ENCODE measurements at places on chromosomes 4 and X.

DNA sequence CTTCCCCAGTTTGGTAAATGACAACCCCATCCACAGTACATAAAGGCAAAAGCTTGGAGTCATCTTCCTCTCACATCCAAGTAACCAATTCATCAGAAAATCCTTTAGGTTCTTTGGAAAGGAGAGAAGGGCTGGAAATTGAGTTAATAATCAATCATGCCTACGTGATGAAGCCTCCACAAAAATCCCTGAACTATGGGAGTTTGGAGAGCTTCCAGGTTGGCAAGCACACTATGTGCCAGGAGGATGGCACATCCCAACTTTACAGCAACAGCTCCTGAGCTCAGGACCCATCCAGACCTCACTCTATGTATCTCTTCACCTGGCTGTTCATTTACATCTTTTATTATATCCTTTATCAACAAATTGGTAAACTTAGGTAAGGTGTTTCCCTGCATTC, 98.9 kb downstream of the IQCM start:
- no peak for DNase-seq

DNA sequence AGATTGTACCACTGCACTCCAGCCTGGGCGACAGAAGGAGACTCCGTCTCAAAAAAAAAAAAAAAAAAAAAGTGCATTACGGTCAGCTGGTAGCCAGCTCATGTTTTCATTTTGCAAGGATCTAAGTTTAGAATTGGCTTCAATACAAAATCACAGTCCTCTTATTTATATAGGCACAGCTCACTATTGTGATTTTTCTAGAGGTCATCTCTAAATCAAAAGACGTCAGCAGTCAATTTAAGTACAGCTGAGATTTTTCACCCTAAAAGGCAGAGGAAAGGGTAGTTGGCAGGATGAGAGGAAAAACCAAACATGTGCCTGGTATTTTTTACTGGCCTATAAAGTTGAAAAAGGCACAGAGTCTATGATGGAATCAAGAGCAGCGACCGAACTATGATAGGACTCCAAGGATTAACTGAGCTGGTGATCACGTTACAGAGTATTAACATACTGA, 30.8 kb downstream of the ASB5 start:
- no peak for DNase-seq

DNA sequence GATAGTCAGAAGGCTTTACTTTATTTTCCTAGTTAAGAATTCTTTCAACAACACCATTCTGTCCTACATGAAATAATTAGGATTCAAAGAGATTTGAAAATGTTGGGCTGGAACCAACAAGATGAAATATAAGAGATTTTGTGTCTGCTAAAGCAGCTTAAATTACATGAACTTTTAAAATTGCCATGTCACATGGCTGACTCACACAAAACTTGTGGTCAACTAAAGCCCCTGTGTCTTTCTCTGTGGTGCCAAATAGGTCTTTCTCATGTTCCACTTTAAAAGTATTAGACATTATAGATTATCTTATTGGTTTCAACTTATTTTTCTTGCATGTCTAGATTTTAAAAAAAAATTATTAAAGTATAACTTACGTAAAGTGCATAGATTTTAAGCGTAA, 60.8 kb upstream of the FHL1 start:
- no peak for DNase-seq

- no peak for DNase-seq
Observed at GRCh38 chr4:3858046-3858730, 92.0 kb downstream of the ADRA2C start.
